Nephron progenitor cell (in vitro differentiated cells): ENCODE measurements at places on chromosomes 2 and 18.

GRCh38 chr2:221156062-221156734, 415.9 kb downstream of the EPHA4 start:
- DNase-seq, result no peak

- no peak for DNase-seq
These were observed 302.0 kb upstream of the RND3 start for GRCh38 chr2:150789376-150789905.

DNA sequence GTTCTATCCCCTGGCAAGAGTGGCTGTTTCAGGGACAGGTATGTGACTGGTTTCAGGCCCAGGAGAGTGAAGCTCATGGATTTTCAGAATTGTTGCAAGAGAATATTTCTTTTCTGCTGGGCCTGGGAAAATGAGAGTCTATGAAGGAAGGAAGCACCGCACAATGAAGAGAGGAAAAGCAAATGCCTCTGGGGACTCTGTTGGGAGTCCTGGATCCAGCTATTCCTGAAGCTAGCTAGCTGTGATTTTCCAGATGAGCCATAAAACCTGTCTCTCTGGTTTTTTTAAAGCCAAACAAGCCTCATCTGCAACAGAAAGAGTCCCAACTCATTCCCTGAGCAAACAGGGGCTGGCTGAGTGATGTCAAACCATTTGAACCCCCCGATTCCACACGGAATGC, 53.7 kb downstream of the CRACDL start:
- no peak for DNase-seq

- no peak for DNase-seq
These were observed 91.1 kb upstream of the MEX3C start for GRCh38 chr18:51288582-51288981.

GRCh38 chr2:240873805-240874714, 5.4 kb downstream of the AGXT start:
- peak; percentile 36 for DNase-seq

DNA sequence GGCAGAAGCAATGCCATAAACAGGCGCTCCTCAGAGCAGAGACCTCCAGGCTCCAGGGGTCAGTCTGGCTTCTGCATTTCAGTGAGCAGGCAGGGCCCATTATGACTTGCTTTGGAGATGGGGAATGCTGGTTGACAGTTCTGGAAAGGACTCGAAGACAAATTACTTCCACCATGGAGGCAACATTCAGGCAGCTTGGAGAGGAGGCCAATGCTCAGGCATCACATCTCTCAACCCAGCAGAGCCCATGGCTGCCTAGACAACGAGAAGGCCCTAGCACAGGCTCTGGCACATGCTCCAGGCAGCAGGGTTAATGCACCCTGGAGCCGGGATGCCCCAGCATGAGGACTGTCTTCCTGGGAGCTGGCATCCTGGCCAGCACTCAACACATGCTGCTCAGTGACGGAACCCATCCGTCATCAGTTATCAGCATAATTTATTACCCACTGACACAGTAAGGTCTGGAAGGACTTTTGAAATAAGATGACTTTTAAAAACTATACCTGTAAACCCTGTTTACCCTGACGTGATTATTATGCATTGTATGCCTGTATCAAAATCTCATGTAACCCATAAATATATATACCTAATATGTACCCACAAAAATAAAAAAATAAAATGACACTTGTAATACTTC, 52.8 kb downstream of the ADNP2 start:
- no peak for DNase-seq

- peak; percentile 19 for DNase-seq
These were observed 103.5 kb downstream of the SPTBN1 start for GRCh38 chr2:54559593-54560145.

- DNase-seq, result no peak
These were observed 128.3 kb downstream of the CYRIA start for GRCh38 chr2:16537347-16537746.

DNA sequence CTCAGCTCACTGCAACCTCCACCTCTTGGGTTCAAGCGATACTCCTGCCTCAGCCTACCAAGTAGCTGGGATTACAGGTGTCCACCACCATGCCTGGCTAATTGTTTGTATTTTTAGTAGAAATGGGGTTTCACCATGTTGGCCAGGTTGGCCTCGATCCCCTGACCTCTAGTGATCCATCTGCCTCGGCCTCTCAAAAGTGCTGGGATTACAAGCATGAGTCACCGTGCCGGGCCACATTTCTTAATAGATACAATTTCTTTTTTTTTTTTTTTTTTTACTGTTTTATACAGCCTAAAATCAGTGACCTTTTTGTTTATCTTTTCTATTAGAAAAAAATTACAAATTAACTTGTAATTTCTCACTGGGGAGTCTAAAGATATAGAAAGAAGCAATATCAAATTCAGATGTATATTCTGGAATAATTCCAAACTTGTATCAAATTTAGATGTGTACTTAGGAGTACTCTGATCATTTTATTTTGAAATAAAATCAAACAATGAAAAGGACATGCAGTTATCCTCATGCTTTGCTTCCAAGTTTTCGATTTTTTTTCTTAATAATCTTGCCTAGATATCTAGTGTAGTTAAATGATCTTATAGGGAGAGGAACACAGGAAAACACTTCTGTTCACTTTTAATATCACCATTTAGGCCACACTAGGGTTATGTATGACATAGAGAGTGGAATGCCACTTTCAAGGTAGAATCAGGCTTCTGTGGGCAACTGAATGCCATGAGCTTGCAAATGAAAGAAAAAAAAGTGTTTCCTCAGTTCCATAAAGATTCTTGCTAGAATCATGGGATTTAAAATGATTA, 1089.3 kb downstream of the SUCLG1 start:
- DNase-seq, result no peak

DNA sequence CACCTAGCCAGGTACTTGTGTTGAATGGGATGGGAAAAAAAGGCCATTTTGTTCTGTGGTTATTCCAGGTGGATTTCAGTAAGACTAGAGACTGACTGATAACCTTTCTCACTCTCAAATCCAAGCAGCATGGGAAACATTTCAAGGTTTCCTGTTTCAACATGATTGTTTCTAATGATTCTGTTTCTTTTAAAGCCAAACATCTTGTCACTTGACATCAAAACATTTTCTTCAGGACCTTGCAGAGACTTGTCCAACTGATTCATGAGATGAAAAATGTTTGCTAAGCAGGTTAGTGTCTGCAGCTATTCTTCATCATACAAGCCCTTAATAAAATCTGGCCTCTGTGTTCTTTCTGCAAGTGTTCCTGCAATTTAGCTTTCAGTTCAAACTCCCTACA, 456.5 kb upstream of the CWC22 start:
- no peak for DNase-seq

GRCh38 chr2:237060534-237061312, 25.0 kb upstream of the COPS8 start:
- DNase-seq, result peak; percentile 56

GRCh38 chr2:79223539-79223938, 64.0 kb upstream of the REG3A start:
- DNase-seq, result no peak

- no peak for DNase-seq
These were observed 36.7 kb downstream of the SCN2A start for GRCh38 chr2:165275932-165276331.

- DNase-seq, result no peak
These were observed 24.7 kb downstream of the RNF103 start for GRCh38 chr2:86598966-86599365.

- no peak for DNase-seq
These were observed 377.1 kb downstream of the CDH19 start for GRCh38 chr18:66226782-66227181.

GRCh38 chr2:33488715-33489540, 12.5 kb downstream of the RASGRP3 start:
- no peak for DNase-seq

DNA sequence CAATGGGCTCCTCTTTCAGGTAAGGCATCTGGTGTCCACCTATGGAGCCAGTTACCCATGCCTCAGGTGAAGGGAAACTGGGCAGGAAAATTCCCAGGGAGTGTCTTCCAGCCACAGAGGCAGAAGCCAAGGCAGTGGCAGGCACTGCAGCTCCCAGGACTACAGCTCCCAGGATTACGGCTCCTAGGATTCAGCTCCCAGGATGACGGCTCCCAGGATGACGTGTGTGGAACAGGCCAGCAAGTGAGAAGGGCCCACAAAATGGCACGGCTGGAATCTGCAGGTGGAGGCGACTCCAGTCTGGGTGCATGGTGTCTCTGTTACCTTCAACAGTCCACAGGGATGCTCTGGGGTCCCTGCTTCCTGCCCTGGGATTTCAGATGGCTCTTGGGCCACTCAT, 92.1 kb downstream of the PTGR3 start:
- DNase-seq, result no peak

DNA sequence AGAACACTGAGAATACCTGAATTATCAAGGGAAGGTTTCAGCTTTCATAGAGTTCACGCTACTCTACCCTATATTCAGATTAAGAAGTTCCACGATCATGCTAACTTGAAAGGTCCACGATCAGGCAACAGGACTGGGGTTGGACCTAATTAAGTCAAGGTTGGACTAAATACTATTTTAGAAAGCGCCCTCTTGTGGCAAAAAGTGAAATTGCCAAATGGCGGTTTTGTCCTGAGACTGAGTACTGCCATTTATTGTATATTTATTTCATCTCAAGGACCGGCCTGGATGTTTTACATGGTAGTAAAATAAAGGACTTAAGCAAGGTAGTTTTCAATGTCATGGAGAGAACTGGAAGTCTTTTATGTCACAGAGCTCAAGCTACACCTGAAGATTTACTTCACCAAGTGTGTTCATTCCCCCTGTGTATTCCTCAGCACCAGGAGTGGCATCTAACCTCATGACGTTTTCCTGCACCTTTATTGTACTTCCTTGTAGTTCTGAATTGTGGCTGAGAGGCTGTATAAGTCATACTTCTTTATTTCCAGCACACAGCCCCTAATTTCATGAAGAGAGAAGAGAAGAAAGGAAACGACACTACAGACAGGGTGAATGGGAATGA, 56.8 kb downstream of the SRD5A2 start:
- peak; percentile 72 for DNase-seq

GRCh38 chr2:134717286-134718022, 1.3 kb downstream of the TMEM163 start:
- DNase-seq, result peak; percentile 27

- DNase-seq, result no peak
These were observed 299.3 kb downstream of the OSR1 start for GRCh38 chr2:19059076-19059475.

DNA sequence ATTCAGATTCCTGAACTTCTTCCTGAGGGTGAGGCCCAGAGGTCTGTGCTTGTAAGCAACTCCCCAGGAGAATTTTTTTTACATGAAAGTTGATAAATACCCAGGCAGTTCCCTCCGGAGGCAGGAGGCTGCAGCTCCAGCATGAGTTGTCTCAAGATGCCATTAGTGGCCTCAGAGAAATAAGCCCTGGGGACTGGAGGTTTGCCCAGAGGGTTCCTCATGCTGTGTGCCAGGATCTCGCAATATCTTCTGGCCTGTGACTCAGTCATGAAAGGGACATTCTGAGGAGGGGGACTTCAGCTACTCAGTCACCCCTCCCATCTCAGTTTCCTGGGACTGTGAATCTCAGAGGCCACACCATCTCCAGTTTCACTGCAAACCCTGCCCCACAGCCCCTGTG, 49.9 kb downstream of the LYPD1 start:
- no peak for DNase-seq

GRCh38 chr2:191012845-191013681, 908 bp downstream of the STAT1 start:
- DNase-seq, result no peak

GRCh38 chr18:2855560-2856350, 8.9 kb downstream of the EMILIN2 start:
- DNase-seq, result no peak

- DNase-seq, result no peak
These were observed 282.7 kb downstream of the PARD3B start for GRCh38 chr2:204827701-204828590.

- no peak for DNase-seq
These were observed 108.4 kb downstream of the TACR1 start for GRCh38 chr2:75090770-75091515.

DNA sequence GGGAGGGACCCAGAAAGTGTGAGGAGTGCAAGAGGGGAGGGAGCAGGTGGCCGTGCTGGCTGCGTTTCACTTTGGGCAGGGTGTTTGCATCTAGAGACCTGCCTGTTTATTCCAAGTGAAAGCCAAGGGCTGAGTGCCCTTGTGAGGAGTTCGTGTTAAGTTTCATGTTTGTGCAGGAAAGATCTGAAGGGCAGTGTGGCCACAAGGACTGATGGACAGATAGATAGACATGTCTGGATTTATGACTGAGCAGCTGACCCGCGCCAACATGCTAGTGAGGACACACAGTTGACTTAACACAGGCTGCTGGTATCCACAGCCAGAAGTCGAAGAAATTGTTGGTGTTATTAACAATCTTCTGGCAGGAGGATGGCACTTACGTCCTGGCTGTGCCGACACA, 387.6 kb upstream of the TNP1 start:
- no peak for DNase-seq

GRCh38 chr2:216015722-216016464, 2.5 kb upstream of the MREG start:
- no peak for DNase-seq

DNA sequence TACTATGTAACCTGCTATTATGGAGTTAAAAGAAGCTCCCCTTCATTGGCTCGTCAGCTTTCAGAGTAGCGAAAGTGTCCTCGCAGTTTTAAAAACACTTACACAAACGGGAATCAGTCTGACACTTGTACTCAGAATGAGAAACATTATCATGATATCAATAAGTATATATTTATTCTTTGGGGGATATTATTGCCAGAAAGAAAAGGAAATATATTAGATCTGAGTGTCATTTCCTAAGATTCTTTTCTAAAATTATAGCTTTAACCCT, 584.5 kb downstream of the ZEB2 start:
- no peak for DNase-seq

DNA sequence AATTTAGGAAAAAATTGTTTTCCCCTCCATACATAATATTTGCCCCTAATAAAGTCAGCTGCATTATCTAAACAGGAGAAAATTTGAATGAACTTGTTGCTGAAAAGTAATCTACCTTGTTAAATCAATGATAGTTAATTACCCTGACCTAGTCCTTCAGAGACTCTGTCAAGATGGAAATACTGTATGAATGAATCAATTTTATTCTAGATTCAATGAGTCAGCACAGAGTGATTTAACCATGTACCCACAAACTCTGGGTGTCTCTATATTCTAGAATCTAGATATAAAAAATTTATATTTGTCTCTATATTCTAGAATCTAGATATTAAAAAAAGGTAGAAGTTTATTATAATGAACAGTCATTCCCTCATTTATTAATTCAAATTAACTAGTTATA, 36.2 kb downstream of the NDUFAF7 start:
- no peak for DNase-seq

DNA sequence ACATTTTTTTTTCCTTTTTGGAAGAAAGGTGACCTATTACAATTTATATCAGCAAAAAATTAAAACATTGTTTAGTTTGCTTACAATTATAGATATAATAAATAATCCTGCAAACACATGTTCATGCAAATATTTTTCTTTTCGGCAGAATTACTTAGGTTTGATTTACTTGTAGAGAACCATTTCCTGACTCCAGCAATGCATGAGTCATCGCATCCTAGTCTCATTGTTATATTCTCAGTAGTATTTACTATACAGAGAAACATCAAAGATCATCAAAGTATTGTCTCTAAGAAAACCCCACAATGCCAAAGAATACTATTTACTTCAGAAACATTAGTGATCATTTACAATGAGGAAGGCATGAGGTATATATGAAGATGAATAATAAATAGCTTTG, 40.4 kb upstream of the MTIF2 start:
- no peak for DNase-seq
